Lung (tissue), 17 donors: ENCODE measurements at places on chromosomes 2 and 18. TPM values are rescaled to one million over a fixed set of nuclear protein-coding genes. Genes with fewer than 3 reads are reported as not detected.

The BCL11A gene
- total RNA-seq, result 21.1 TPM

The ATP8B1 gene
- total RNA-seq, result 42.0 TPM

- H3K27me3 ChIP-seq, result no peaks in the 10 kb centered on the region
- peak; percentile 81 for DNase-seq
Observed at GRCh38 chr2:69177063-69177771, 164.2 kb downstream of the ANTXR1 start.

The MAB21L4 gene
- 21.1 TPM for total RNA-seq

GRCh38 chr2:46101557-46102220 lies 195.5 kb upstream of the EPAS1 start:
- no peak overlapping the region for H3K27ac ChIP-seq
- H3K27me3 ChIP-seq, result no peaks in the 10 kb centered on the region
- peaks cover 14% of the 10 kb centered on the region for H3K4me1 ChIP-seq
- no peak overlapping the region for H3K4me3 ChIP-seq

DNA sequence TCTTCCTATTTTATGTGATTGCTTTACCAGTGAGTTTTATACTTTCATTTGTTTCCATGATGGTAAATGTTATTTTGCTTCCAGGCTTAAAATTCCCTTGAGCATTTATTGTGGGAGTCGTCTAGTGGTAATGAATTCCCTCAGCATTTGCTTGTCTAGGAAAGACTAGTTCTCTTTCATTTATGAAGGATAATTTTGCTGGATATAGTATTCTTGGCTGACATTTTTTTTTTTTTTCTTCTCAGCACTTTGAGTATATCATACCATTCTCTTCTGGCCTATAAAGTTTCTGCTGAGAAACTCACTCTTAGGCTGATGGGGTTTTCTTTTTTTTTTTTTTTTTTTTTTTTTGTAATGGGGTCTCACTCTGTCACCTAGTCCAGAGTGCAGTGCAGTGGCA lies 99.1 kb downstream of the EDAR start:
- no peaks in the 10 kb centered on the region for H3K36me3 ChIP-seq
- H3K27me3 ChIP-seq, result no peaks in the 10 kb centered on the region
- no peak overlapping the region for H3K27ac ChIP-seq
- no peaks in the 10 kb centered on the region for H3K4me1 ChIP-seq
- H3K4me3 ChIP-seq, result no peak overlapping the region
- DNase-seq, result peak; percentile 10

DNA sequence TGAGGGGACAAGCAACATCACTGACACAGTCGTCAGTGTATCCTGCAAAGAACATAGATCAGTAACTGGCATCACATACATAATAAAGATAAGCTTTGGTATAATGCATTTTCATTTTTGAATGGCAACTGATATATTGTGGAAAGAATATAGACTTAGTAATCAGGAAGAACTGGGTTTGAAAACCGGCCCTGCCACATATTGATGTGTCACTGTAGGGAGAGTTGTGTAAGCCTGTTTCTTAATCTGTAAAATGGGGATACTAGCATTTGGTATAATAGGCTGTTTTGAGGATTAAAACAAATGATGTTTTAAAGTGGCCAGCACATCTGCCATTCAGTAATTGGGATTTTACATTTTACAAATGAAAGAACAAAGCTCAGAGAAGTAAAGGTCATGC lies 277.8 kb upstream of the CNTNAP5 start:
- H3K27me3 ChIP-seq, result no peaks in the 10 kb centered on the region
- no peak for DNase-seq
- no peak overlapping the region for H3K27ac ChIP-seq
- no peaks in the 10 kb centered on the region for H3K4me1 ChIP-seq
- no peaks in the 10 kb centered on the region for H3K36me3 ChIP-seq
- H3K4me3 ChIP-seq, result no peak overlapping the region

The HOXD12 gene
- total RNA-seq, result not detected

The DLGAP1 gene
- 5.2 TPM for total RNA-seq

The NAT8 gene
- total RNA-seq, result not detected

- no peaks in the 10 kb centered on the region for H3K36me3 ChIP-seq
- no peak overlapping the region for H3K4me3 ChIP-seq
- H3K27me3 ChIP-seq, result no peaks in the 10 kb centered on the region
- H3K4me1 ChIP-seq, result no peaks in the 10 kb centered on the region
- no peak overlapping the region for H3K27ac ChIP-seq
Observed at GRCh38 chr2:180573951-180574350, 406.5 kb upstream of the UBE2E3 start.

GRCh38 chr2:210363261-210363660 lies 48.3 kb upstream of the MYL1 start:
- no peak overlapping the region for H3K4me3 ChIP-seq
- no peaks in the 10 kb centered on the region for H3K27me3 ChIP-seq
- H3K27ac ChIP-seq, result no peak overlapping the region
- H3K36me3 ChIP-seq, result no peaks in the 10 kb centered on the region

- no peak overlapping the region for H3K4me3 ChIP-seq
- H3K27ac ChIP-seq, result no peak overlapping the region
- H3K27me3 ChIP-seq, result no peaks in the 10 kb centered on the region
- no peaks in the 10 kb centered on the region for H3K36me3 ChIP-seq
- DNase-seq, result no peak
- H3K4me1 ChIP-seq, result peaks cover 30% of the 10 kb centered on the region
Observed at GRCh38 chr18:5414546-5414945, 119.0 kb upstream of the ZBTB14 start.

DNA sequence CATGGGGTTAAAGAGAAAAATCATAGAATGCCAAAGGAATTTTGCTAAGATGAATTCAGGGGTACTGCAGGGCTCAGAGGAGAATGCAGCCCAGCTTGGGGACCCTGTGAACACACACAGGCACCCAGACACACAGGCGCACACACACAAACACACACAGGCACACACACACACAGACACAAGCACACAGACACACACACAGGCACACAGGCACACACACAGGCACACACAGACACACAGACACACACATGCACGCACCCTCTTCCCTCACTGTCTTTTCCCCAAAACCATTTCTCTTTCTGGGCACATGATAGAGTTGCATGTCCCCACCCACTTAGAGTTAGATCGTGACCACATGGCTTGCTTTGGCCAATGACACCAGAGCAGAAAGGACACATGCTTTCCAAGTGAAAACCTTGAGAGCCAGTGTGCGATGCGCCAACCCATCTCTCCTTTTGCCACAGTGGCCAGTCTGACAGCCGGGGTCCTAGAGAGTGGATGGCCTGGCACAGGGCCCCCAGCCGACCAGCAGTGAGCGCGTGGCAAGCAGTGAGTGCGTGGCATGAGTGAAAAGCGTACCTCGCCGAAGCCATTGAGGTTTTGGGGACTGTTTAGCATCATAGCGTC lies 163.3 kb downstream of the KLHL29 start:
- H3K4me3 ChIP-seq, result no peak overlapping the region
- H3K27ac ChIP-seq, result no peak overlapping the region
- H3K36me3 ChIP-seq, result no peaks in the 10 kb centered on the region
- H3K27me3 ChIP-seq, result no peaks in the 10 kb centered on the region
- DNase-seq, result no peak
- peaks cover 27% of the 10 kb centered on the region for H3K4me1 ChIP-seq

The PPIL3 gene
- 19.0 TPM for total RNA-seq

DNA sequence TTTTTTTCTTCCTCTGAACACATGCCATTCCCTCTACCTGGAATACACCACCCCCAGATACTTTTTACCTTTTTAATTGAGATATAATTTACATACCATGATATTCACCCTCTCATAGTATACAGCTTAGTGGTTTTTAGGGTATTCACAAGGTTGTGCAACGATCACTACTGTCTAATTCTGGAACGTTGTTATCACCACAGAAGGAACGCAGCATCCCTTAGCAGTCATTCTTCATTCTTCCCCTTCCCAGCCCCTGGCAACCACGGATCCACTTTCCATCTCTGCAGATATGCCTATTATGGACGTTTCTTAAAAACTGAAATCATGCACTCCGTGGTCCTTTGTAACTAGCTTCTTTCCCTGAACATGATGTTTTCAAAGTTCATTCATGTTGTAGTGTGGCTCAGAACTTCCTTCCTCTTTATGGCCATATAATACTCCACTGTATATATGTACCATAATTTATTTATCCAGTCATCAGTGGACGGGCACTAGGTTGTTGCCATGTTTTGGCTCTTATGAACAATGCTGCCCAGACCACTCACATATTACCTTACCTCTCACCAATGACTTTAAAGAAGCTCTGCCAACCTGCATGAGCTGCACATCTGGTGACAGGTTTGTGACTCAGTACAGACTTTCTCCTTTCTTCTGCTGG lies 168.9 kb downstream of the CTIF start:
- H3K27me3 ChIP-seq, result no peaks in the 10 kb centered on the region
- H3K4me3 ChIP-seq, result no peak overlapping the region
- H3K27ac ChIP-seq, result no peak overlapping the region
- no peaks in the 10 kb centered on the region for H3K36me3 ChIP-seq
- peaks cover 10% of the 10 kb centered on the region for H3K4me1 ChIP-seq

- no peaks in the 10 kb centered on the region for H3K27me3 ChIP-seq
- no peaks in the 10 kb centered on the region for H3K36me3 ChIP-seq
- no peaks in the 10 kb centered on the region for H3K4me1 ChIP-seq
- no peak overlapping the region for H3K27ac ChIP-seq
- no peak for DNase-seq
Observed at GRCh38 chr2:65880436-65880835, 448.0 kb upstream of the SPRED2 start.

DNA sequence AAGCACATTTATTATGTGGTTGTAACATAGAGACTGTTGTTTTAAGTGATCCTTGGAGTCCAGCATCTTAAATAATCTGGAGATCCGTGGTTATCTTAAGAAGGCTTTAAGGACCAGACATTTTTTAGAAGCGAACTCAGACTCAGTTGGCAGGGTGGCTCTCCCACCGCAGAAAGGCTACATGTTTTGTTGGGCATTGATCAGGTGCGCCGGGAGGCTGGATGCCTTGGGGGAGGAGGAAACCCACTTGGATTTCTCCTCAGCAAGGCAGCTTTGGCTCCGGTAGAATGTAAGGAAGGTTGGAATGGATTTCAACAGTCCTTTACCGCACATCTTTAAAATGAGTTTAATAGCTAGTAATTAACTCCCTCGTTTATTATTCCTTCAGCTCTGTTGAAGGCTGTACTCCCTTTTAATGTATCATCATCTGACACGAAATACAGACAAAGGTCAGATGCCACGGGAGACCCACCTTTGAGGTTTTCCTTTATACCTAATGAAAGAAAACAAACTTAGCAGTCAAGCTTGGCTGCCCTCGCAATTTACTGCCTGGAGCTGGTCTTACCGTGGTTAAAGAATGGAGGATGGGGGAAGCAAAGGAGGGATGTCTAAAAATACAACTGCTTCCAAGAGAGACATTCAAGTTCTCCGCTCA lies 1.2 kb downstream of the TMEM200C start:
- peaks cover 11% of the 10 kb centered on the region for H3K27me3 ChIP-seq
- H3K36me3 ChIP-seq, result peaks cover 4% of the 10 kb centered on the region
- DNase-seq, result peak; percentile 10
- H3K4me3 ChIP-seq, result no peak overlapping the region
- H3K27ac ChIP-seq, result no peak overlapping the region

The DES gene
- 23.9 TPM for total RNA-seq

The RBFA gene
- 32.1 TPM for total RNA-seq
